DND-41 (cell line): ENCODE measurements at places on chromosomes 1 and 21.

DNA sequence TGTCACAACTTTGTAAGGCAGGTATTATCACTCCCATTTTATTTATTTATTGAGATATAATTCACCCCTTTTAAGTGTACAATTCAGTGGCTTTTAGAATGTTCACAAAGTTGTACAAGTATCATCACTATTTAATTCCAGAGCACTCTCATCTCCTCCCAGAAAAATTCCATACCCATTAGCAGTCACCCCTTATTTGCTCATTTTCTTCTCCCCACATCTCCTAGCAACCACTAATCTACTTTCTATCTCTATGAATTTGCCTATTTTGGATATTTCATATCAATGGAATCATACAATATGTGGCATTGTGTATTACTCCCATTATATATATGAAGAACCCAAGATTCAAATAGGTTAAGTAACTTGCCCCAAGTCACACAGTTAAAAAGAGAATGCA is 7.0 kb downstream of the DSTYK start:
- peaks cover under 1% of the 10 kb centered on the region; the same call in 1 of the 2 replicates for H3K4me1 ChIP-seq
- no peaks in the 10 kb centered on the region for H3K36me3 ChIP-seq
- no peaks in the 10 kb centered on the region for H3K27me3 ChIP-seq
- H3K27ac ChIP-seq, result no peak overlapping the region

GRCh38 chr1:201093561-201093960 is 18.7 kb downstream of the CACNA1S start:
- no peak for DNase-seq
- H3K4me1 ChIP-seq, result no peaks in the 10 kb centered on the region
- no peaks in the 10 kb centered on the region for H3K36me3 ChIP-seq
- no peak overlapping the region for H3K27ac ChIP-seq
- H3K27me3 ChIP-seq, result peaks cover 6% of the 10 kb centered on the region
- no peak overlapping the region for H3K4me3 ChIP-seq

- no peak overlapping the region for H3K4me3 ChIP-seq
These were observed 73.9 kb downstream of the SCCPDH start for GRCh38 chr1:246798107-246798506.

- H3K4me3 ChIP-seq, result no peak overlapping the region
- no peaks in the 10 kb centered on the region for H3K36me3 ChIP-seq
- no peaks in the 10 kb centered on the region for H3K4me1 ChIP-seq
- H3K27ac ChIP-seq, result no peak overlapping the region
These were observed 16.0 kb upstream of the EPS15 start for GRCh38 chr1:51535006-51535592.

DNA sequence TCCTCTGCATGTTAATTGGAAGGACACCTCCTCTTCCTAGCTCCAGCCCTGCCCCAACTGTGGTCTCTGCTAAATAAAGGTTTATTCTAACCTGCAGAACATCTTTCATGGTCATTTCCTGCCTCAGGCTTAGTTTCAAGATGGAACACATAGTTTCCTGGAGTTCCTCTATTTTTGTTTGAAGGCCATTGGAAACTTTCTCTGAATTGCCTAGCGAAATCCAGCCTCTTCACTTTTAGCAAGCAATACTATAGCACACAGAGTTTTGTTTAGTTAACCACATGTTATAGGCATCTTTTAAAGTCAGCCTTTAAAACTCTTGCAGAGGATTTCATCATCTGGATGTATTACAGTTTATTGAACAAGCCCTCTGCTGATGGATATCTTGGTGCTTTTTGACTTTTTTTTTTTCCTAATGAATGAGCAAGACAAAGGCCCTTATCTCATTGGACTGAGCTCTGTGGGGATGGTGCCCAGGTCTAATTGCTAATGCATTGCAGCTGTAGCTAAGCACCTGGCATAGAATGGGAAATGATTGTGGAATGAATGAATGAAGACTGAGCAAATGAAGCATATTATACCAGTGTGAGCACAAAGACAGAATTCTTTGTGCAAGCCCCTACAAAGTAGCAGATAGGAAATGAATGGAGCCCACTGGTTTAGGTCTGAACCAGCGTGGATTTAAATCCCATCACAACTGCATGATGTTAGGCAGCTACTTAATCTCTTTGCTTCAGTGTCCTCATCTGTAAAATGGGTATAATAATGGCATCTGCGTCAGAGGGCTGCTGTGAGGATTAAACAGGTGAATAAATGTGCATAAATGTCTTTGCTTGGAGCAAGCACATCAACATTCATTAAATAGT is 641 bp upstream of the CFAP107 start:
- H3K27me3 ChIP-seq, result peaks cover 7% of the 10 kb centered on the region
- H3K4me1 ChIP-seq, result peaks cover 7% of the 10 kb centered on the region; the same call in 1 of the 2 replicates
- no peak overlapping the region for H3K27ac ChIP-seq

DNA sequence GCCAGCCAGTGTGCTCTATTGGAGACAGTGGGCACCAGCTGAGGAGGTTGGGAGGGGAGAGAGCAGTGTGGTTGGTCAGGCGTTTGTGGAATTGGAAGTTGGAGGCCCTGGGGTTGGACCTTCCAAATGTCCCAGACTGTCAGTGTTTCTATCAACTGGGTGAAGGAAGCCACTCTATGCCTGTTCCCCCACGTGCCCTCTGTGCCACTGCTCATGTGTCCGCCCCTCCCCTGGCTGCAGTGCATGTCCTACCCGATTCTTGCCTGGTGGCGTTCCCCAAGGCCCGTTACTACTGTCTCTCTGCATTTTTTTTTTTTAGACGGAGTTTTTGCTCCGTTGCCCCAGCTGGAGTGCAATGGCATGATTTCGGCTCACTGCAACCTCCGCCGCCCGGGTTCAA is 21.1 kb downstream of the ADORA1 start:
- no peak overlapping the region for H3K4me3 ChIP-seq
- peaks cover 30% of the 10 kb centered on the region for H3K27me3 ChIP-seq
- no peaks in the 10 kb centered on the region for H3K36me3 ChIP-seq
- no peaks in the 10 kb centered on the region for H3K4me1 ChIP-seq

GRCh38 chr1:212267460-212267859 is 17.8 kb upstream of the PPP2R5A start:
- no peak overlapping the region for H3K27ac ChIP-seq
- H3K27me3 ChIP-seq, result no peaks in the 10 kb centered on the region
- H3K36me3 ChIP-seq, result no peaks in the 10 kb centered on the region
- H3K4me1 ChIP-seq, result no peaks in the 10 kb centered on the region
- H3K4me3 ChIP-seq, result no peak overlapping the region

- no peaks in the 10 kb centered on the region for H3K36me3 ChIP-seq
- no peaks in the 10 kb centered on the region for H3K27me3 ChIP-seq
- no peak overlapping the region for H3K27ac ChIP-seq
- DNase-seq, result no peak
These were observed 43.3 kb downstream of the L1TD1 start for GRCh38 chr1:62237950-62238374.

- H3K4me1 ChIP-seq, result no peaks in the 10 kb centered on the region
- DNase-seq, result no peak
- no peak overlapping the region for H3K4me3 ChIP-seq
- no peak overlapping the region for H3K27ac ChIP-seq
These were observed 114.6 kb upstream of the PLD5 start for GRCh38 chr1:242639104-242639503.

DNA sequence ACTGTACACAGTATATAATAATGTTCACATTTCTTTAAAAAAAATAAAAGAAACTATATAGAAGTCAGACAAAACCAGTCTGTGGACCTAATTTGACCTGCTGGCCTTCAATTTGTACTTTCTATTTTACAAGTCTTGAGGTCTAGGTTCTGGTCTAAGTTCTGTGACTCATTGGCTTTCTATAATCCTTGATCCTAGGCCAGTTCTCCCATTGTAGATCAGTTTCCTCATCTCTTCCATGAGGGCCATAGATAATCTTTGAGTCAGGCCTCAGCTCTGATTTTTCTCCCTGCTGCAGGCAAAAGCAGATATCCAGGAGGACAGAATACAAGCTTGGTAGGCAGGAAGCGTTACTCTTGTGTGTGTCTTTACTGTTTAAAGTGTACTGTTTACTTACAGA is 603.7 kb upstream of the CAMK1G start:
- no peaks in the 10 kb centered on the region for H3K4me1 ChIP-seq
- H3K4me3 ChIP-seq, result no peak overlapping the region
- no peak for DNase-seq
- H3K36me3 ChIP-seq, result no peaks in the 10 kb centered on the region
